ENCODE measurements at places on chromosomes 12 and 14. TPM values are rescaled to one million over a fixed set of nuclear protein-coding genes. Genes with fewer than 3 reads are reported as not detected.

The PIWIL1 gene
- total RNA-seq = not detected

The IAPP gene
- not detected for total RNA-seq

DNA sequence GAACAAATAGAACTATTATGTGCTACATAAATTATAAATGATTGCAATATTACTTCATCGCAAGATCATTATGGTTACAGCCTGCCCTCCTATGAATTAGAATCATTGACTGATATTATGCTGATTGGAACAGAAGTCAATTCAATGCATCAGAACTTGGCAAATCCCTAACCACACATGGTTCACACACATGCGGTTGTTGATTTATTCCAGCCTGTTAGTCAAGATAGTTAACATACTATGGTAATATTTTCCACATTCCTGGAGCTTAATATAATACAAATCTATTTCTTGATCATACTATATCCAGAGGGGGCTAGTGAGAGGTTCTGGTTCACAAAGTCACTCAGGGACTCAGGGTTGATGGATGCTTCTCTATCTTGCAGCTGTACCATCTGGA lies 9.7 kb upstream of the CACNA1C start:
- no peak for DNase-seq

The TBC1D30 gene
- 0.35 TPM for total RNA-seq

GRCh38 chr14:77037938-77038568 lies 9.5 kb upstream of the IRF2BPL start:
- no peak for DNase-seq

The OR10G2 gene
- not detected for total RNA-seq

The CAPZA3 gene
- not detected for total RNA-seq

- no peak for DNase-seq
Measured at GRCh38 chr12:130119241-130119861, 42.9 kb upstream of the FZD10 start.

- DNase-seq = no peak
Measured at GRCh38 chr14:56998728-56999127, 188.4 kb upstream of the OTX2 start.

- peak; percentile 79 for DNase-seq
Measured at GRCh38 chr14:89755816-89756215, 198.7 kb downstream of the EFCAB11 start.

The PLEKHG3 gene
- total RNA-seq = 19.6 TPM

- no peak for DNase-seq
Measured at GRCh38 chr12:103442822-103443221, 52.9 kb downstream of the C12orf42 start.

DNA sequence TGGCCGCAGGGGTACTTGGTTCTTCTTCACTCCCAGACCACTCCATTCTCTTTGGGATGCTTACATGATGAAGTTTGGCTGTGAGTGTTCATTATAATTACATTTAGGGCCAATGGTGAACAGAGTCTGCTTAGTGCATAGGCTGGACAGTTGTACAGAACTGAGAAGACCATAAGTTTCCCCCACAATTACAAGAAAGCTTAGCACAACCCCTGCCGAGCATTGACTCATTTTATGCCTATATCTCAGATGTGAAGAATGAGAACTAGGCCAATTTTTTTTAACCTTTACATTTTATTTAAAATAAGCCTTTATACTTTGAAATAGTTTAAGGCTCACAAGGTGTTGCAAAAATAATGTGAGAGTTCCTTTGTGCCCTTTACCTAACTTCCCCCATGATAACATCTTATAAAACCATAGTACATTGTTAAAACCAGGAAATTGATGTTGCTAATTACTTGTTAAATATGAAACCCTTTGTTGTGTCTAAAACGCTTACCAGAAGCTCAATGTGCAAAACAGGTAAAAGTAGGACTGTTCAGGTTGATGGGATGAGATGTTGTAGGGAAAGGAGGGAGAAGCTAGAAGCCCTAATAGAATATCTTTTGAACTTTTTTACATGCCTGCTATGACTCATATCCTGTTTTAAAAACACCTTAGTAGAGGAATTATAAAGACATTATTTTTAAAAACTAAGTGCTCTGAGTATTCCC lies 47.2 kb downstream of the ALDH1L2 start:
- no peak for DNase-seq

- no peak for DNase-seq
Measured at GRCh38 chr12:122318607-122319605, 52.6 kb upstream of the VPS33A start.

The SDSL gene
- total RNA-seq = 8.5 TPM

The AQP6 gene
- total RNA-seq = not detected

The NPFF gene
- total RNA-seq = not detected

The SIVA1 gene
- 54.4 TPM for total RNA-seq

DNA sequence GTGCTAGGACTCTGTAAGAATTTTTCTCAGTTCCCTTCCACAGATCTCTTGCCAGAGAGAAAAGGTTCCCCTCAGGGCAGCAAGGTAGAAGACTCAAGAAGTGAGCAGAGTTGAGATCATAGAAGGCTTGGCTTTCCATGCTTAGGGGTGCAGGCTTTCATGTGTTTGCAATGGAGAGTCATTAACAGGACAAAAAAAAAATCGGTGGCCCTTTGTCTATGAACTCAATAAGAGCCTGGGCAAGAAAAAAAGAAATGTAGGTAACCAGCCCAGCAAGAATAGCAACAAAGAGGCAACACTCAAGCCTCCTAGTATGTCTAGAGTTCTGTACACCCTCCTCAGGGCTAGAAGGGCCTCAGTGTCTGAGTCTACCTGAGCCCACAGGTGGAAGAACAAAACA lies 23.4 kb upstream of the LRP6 start:
- DNase-seq = no peak

DNA sequence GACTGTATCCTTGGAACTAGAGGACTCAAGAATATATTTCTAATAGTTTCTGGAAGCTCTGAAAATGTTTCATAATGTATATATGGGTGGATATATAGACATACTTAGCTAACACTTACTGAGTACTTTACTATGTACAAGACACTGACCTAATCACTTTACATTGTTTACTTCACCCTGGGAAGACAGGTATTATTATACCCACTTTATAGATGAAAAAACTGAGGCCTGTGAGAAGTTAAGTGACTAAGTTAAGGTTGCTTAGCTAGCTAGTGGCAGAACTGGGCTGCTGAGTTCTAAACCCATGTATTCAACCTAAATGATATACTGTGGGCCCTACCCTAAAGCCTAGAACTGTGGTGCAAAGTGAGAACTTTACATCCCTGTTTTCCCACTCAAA lies 79.1 kb upstream of the SSTR1 start:
- no peak for DNase-seq

The SIX4 gene
- 1.4 TPM for total RNA-seq

GRCh38 chr12:3896356-3896755 lies 23.2 kb upstream of the PARP11 start:
- no peak for DNase-seq

- no peak for DNase-seq
Measured at GRCh38 chr14:101878211-101878821, 86.1 kb upstream of the DYNC1H1 start.

DNA sequence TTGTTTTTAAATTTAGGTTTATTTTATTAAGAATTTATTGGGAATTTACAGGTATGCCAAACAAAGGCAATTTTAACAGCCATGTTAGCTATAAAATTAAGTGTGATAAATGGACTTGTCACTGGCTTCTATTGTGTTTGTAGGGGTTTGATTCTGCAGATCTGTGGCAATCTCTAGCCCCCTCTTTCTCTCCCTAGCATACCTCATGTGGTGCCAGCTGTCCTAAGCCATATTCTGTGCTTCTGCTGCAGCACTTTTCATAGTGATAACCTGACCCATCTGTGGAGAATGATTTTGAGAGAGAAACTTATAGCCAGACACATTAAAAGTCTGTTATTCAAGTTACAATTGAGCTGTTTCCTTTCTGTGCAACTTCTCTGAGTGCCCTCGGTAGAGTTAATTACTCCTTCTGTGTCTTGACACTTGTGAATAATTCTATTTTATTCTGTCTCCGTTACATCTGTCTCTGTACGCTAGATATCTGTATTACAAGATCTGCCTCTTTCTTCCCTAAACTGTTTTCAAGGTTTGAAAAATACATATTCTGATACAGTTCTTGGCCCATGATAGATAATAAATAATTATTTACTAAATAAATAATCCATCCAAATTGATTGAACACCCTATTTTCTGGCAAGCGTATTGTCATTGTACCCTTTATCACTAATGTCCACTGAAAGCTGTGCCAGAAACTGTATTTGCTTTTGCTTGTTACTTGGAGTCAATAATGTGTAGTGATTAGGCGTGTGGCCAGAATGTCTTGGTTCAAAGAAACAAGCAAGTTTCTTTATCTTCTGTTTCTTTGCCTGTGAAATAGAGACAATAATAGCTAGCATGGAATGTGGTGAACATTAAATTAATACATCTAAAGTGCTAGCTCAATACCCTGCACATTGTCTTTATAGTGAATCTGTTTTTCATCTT lies 40.0 kb downstream of the FRS2 start:
- DNase-seq = no peak

Data from Right ventricle myocardium inferior (tissue), 1 donor.